Ammon's horn (tissue), 1 donor: ENCODE measurements at places on chromosomes 6 and 20.
A peak's percentile ranks its signal among the peaks of the same experiment; 100 is the strongest.

GRCh38 chr6:135086414-135086764 lies 31.8 kb upstream of the HBS1L start:
- no peak for DNase-seq

- no peak for DNase-seq
Measured at GRCh38 chr6:153085239-153085638, 45.8 kb downstream of the RGS17 start.

DNA sequence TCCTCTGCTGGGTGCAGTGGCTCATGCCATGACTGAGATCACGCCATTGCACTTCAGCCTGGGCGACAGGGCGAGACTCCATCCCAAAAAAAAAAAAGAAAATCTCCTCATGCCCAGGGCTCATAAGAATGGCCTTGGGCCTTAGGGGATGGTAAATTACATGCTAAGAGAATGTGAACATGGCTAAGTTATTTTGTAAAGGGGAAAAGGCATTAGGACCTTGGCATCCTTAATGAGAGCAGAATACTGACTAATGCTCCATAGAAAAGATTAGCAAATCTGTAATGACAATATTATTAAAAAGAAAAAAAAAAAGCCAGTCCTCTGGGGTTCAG lies 12.6 kb upstream of the SHLD1 start:
- no peak for DNase-seq

GRCh38 chr6:4067673-4068072 lies 11.3 kb downstream of the FAM217A start:
- DNase-seq: no peak

DNA sequence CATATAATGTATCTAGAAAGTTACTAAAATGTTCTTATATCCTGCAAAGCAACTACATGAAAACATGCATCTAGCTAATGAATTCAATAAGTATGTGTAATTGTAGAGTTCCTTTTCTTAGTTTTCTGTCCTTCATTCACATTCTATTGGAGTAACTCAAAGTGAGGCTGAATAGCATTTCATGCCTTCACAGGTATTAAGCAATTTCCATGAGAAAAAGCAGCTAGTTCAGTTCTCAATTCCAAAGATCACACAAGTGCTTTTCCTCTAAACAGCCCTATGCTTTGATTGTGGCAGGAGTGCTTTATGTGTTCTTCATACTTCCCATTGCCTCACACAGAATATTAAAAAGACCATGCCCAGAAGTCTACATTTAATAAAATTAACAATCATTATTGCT lies 274.9 kb downstream of the RFPL4B start:
- DNase-seq: no peak

DNA sequence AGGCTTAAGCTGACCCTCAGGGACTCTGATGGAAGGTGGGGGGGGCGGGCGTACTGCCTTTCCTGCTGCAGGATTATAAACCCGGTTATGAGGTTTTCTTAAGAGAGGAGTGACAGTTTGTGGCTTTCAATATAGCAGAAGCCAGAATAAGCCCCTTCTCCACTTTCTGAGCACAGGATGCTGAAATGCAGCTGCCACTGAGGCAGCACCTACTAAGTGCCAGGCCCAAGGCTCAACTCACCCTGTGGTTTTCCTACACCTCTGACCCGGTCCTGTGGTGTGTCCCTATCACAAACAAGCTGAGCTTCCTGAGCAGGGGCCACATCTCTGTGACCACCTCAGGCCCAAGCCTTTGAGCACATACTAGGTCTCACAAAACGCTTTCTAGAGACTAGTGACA lies 59.6 kb upstream of the NFATC2 start:
- DNase-seq: no peak

DNA sequence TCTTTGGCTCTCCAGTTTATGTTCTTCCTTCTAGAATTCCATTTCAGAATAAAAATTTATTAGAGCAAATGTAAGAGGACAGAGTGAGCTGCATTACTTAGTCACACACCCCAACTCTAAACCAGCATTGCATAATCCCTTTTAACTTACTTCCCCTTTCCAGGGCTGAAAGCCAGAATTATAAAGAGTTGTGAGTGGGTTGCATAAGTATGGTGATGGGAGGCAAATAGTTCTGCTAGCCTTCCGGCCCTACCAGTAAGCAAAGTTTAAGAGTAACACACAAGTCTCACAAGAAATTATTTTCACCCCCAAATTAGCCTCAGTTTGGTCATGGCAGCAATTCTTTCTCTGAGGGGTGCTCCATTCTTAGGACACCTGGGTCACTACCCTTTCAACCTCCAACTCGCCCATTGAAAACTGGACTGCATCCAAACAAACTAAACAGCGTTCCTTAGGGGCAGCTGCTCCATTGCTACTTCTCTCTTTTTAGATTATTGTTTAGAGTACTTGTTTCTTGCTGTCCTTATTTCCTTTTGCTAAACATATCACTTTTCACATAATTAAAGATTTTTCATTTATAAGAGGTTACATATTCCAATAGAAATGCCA lies 1.6 kb downstream of the KIAA0408 start:
- DNase-seq: peak; percentile 51

- no peak for DNase-seq
Measured at GRCh38 chr20:48831718-48832404, 4.1 kb upstream of the PREX1 start.

GRCh38 chr6:113591896-113592827 lies 265.0 kb upstream of the MARCKS start:
- DNase-seq: no peak

DNA sequence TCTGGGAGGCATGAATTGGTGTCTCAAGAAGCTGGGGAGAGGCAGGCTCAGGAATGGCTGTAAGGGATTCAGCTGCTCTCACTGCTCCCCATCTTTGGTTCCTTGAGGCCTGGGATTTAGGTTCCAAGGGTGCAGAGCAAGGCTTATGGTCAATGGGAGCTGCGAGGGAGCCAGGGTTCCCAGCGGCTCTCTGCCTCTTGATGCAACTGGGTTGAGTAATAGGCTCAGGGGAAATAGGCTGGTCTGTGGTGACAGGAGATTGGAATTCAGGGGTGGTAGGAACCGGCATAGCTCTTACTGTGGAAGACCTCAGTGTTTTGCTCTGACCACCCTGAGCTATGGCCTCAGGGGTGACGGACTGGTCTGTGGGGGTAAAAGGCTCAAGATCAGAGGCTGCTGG lies 13.0 kb upstream of the NRM start:
- no peak for DNase-seq

- no peak for DNase-seq
Measured at GRCh38 chr20:1205802-1206201, 2.5 kb downstream of the C20orf202 start.

DNA sequence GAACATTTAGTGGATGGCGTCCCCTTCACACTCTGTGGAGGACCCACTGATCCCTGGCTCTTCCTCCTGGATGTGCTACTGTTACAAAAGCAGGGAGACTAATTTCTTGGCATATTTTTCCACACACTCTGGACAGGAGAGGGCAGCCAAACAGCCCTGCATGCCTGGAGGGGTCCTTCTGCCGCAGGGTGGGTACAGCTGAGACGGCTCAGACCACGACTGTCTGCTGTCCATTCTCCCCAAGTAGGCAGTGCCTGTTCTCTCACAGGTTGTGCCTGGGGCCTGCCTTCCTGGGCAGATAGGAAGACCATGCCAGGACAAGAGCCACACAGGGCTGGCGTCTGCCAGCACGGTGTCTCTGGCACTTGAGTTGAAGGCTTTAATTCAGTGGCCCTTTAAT lies 260.1 kb downstream of the FOXC1 start:
- DNase-seq: no peak

DNA sequence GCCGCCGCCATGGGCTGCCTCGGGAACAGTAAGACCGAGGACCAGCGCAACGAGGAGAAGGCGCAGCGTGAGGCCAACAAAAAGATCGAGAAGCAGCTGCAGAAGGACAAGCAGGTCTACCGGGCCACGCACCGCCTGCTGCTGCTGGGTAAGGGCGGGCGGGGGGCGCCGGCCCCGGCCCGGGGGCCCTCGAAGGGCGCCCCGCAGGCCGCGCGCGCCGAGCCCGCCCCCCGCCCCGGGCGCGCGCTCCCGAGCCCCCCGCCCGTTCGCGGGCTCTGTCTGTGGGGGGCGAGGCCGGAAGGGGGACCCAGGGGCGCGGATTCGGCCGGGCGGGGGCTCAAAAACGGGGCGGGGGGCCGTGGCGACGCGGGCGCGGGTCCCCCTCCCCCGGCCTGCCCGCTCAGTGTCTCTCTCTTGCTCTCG lies 39.2 kb downstream of the GNAS start:
- DNase-seq: no peak

DNA sequence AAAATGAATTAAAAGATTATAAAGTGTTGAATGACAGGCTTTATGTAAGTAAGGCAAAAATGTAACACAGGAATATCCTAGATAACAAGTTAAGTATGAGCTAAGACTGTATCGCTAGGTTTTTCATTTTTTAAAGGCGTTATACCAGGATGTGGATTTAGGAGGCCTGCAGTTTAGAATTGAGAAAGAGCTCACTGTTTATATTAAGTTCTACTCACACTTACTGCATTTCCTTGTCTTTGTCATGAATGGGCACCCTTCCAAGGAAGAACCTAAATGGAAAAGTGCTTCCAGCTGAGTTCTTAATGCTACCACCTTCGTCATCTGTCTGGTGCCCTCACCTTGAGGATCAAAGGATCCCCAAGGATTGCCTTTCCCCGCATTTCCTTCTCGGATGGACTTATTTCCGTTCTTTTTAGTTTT lies 148.7 kb downstream of the SOX4 start:
- no peak for DNase-seq

- no peak for DNase-seq
Measured at GRCh38 chr6:83314693-83315092, 116.2 kb downstream of the ME1 start.

DNA sequence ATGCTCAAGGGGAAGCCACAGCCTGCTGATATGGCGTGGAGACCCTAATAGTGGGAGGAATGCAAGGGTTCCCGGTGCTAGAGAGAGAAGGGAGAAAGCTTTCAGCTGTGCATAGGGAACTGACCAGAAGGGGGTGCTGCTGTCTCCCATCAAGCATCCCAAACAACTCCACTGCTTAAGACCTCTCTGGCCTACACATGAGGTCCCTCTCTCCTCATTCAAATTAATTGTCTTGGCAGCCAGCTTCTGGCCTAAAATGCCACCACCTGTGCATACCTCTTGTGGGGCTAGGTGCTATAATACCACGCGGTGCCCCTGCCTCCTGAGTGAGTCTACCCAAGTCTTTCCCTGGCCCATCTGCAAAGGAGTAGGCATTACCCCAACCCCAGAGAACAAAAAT lies 14.5 kb downstream of the ADISSP start:
- DNase-seq: peak; percentile 81

GRCh38 chr6:50998905-50999304 lies 180.2 kb downstream of the TFAP2B start:
- no peak for DNase-seq

DNA sequence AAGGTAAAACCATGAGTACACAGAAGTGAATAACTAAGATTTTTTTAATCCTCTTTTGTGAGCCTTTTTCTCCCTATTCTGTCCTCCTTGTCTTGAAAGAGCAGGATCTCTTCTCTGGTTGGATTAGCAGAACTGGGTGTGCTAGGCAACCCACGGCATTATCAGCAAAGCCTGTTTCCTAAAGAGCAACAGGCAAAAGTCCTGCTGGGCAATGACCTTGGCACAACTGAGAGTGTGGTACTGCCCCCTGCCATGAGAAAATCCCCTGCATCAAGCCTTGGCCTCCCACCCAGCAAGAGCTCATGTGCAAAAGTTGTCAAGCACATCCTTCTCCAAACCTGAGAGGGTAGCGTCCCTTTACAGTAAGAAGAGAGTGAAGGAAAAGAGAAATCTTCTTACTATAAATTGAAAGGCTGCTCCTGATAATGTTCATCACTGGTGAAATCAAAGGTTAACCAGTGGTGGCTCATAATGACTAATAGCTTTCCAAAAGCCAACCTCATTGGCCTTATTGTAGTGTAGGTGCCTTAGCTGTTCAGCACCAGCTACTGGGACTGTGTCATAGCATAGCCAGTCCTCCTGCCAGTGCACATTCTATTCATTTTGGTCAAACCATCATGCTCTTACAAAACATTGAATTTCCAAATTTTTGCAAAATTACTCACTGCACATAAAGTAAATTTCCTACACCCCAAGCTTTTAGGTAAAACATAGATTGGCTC lies 17.1 kb downstream of the KIF6 start:
- no peak for DNase-seq

- peak; percentile 54 for DNase-seq
Measured at GRCh38 chr20:23995905-23996666, 7.5 kb upstream of the GGTLC1 start.
